ENCODE measurements at places on chromosomes 4 and X.

GRCh38 chr4:74005528-74005927, 7.1 kb upstream of the CXCL5 start:
- no peak for DNase-seq

- no peak for DNase-seq
Observed at GRCh38 chr4:56803471-56803870, 18.0 kb downstream of the SPINK2 start.

DNA sequence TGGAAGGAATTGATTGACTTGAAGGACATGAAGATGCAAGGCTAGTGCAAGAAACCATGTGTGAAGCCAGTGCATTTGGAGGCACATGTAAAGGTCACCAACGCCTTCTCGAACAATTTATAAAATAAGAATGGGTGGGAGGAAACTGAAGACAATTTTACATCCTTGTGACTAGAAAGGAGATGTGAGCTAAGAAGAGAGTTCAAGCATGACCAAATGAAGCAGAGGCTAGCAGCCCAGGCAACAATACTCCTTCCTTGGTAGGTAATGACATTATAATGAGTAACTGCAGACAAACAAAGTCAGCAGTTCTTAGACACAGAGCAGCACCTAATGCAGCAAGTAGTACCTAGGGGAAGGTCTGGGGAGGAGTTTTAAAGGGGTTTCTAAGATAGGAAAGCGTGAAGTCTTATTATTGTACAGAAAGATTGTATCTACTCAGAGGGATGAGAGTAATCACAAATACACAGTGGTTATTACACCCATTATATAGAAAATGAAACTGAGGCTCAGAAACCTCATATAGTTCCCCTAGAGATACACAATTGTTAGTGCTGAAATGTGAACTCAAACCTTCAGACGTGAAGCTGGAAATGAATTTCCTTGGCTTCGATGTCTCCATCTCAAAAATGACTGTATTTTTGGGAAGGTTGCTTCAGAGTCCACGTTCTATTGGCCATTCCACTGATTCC, 56.1 kb downstream of the ATXN3L start:
- DNase-seq = no peak

GRCh38 chrX:77548751-77549150, 101.6 kb downstream of the FGF16 start:
- no peak for DNase-seq

DNA sequence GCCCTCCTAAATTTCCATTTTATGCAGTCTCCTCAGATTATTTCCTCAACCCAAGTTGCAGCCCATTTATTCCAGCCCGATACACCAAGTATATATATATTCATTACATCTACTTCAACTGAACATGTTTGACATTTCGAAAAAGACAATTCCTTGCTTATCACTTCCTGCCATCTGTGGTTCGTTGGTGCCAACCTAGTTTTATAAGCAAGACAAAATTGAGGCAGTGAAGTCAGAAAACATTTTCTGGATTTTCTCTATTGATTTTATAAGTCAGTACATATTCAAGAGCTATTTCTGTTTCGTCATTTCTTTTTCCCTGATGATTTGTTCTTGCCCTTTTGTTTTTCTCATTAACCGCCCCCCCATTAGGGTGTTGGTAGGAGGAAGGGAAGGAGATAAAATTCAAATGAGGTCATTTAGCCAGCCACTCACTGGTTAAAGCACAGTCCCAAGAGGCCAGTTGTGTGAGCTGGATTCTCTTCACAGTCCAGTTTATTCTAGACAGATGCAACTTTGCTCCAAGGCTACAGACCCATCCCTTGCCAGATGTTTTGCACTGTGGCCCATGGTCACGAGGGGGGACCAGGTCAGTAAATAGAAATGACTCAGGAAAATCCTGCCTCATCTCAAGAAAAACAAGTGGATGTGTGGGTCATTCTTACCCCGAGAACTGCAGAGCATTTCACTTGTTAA, 20.3 kb upstream of the VEGFD start:
- DNase-seq = no peak

GRCh38 chr4:118759481-118759880, 74.3 kb downstream of the METTL14 start:
- no peak for DNase-seq

DNA sequence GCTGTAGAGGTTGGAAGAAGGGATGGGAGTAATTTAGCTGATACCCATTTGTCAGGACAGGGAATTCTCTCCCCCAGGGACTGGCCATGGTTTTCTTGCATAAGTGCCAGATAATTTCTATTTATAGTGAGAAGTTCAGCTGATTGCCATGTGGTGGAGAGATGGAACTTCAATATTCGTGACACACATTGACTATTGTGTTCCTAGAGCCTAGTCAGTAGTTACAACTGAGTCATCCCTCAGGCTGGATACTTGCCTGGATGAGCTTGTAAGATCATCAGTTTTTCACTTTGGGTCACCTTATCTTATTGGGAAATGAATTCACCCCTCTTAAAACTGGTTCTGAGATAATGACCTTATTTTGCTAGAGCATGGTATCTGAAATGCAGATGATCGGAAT, 32.2 kb downstream of the CFAP299 start:
- no peak for DNase-seq

GRCh38 chr4:106183551-106183950, 132.5 kb downstream of the TBCK start:
- DNase-seq = no peak

GRCh38 chr4:14176613-14177012, 549.1 kb upstream of the BOD1L1 start:
- DNase-seq = no peak

All from GM18507 (cell line).